ENCODE measurements at places on chromosomes 7 and 10. TPM values are rescaled to one million over a fixed set of nuclear protein-coding genes. Genes with fewer than 3 reads are reported as not detected.

GRCh38 chr7:101108330-101108857 is 18.5 kb upstream of the SERPINE1 start:
- DNase-seq, result peak; percentile 60

DNA sequence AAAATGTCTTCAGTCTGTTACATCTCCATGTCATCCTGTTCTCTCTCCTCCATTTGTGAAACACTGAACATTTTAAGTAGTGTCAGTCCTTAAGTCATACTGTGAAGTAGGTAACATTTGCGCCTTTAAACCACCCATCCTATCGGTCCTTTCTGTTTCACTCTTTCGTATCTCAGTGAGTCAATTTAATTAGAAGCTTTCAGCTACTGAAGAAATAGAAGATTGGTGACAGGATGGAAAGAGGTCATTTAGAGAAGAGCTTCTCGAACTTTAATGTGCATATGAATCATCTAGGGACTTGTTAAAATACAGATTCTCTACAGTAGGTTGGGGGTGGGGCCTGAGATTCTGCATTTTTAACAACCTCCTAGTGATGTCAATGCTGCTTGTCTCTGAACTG is 113.4 kb downstream of the SRI start:
- no peak for DNase-seq

DNA sequence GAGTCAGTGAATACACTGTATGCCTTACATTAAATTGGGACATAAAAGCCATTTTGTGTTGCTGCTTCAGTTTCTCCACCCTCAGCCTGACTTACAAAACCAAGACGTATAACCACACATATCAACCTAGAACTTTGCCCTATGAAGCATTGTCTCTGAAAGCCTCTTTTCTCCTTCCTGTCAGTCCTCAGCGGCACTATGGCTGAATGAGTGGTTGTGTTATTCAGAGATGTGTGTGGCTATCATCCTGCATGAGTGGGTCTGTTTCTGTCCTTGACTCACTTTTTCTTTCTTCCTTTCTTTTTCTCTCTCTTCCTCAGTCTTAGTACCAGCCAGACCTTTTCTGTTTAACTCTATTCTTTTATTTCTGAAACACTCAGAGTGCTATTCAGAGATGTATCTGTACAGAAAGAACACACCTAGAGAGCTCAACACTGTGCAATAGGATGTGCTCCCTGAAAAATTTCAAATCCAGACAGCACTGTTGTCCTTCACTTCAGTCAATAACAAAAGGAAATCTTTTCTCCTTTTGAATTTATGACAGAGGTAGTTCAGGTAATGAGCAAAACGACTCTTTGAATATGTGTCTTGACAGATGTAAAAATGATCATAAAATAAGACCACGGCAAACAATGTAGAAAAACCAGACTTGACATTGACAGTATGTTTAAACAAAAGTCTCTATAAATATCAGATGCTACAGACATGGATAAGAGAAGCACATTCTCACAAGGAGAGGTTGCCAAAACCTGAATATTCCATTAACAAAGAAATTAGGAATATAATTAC is 163.3 kb upstream of the FEZF1 start:
- DNase-seq, result no peak

GRCh38 chr10:6536102-6536501 is 44.0 kb downstream of the PRKCQ start:
- no peak for DNase-seq

FOXI2 gene
- total RNA-seq, result not detected

SLC16A9 gene
- total RNA-seq, result 48.5 TPM

ITIH2 gene
- total RNA-seq, result not detected

APBB1IP gene
- not detected for total RNA-seq

WNT16 gene
- total RNA-seq, result not detected

ZNF425 gene
- 4.2 TPM for total RNA-seq

OPN4 gene
- total RNA-seq, result not detected

GRID2IP gene
- not detected for total RNA-seq

All from neural progenitor cell (in vitro differentiated cells).